ENCODE measurements at places on chromosomes 2 and 18. TPM values are rescaled to one million over a fixed set of nuclear protein-coding genes. Genes with fewer than 3 reads are reported as not detected.

DNA sequence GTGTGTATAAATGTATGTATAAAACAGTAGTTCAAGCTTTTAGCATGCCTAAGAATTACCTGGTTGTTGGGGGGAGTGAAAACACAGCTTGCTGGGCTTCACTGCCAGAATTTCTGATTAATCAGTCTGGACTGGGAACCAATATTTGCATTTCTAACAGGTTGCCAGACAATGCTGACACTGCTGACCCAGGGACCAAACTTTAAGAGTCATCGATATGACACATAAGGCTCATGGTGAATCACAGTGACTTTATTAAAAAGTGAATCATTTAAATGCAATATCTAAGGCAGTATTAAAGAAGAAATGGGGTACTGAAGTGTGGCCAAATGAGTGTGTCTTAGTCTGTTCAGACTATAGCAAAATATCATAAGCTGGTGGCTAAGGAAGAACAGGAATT is 195.9 kb upstream of the DTNA start:
- H3K27ac ChIP-seq: no peak overlapping the region
- no peaks in the 10 kb centered on the region for H3K4me1 ChIP-seq
- no peaks in the 10 kb centered on the region for H3K36me3 ChIP-seq
- no peak for DNase-seq
- H3K4me3 ChIP-seq: no peak overlapping the region
- no peaks in the 10 kb centered on the region for H3K27me3 ChIP-seq

DNA sequence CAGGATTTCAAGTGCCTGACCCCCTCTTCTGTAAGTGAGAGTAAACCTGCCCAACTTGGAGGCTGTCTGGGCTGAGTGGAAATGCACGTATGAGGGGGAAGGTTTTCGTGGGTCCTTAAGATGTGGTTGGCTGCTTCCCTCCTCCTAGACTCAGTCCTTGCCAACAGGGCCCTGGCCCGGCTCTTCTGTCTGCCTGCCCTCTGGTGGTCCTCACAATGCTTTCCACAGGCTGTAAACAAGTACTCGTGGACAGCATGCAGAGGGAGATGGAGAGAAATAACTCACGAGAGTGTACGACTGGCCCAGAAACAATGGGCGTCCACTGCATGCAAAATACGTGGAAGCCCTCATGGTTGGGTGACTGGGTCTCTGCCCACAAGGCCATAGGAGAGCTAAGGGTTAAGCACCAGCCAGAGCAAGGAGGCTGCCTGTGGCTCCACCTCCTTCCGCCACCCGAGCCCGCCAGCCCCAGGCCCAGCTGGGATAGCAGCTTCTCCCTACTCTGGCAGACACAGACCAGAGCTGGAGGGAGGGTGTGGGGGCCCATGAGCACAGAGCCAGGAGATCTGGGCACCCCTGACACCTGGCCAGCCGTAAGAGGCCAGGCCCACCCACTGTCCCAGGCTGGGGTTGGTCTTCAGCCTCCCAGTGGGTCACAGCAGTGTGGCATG is 17.0 kb upstream of the ARHGEF4 start:
- peaks cover 16% of the 10 kb centered on the region for H3K27me3 ChIP-seq
- H3K36me3 ChIP-seq: no peaks in the 10 kb centered on the region

DNA sequence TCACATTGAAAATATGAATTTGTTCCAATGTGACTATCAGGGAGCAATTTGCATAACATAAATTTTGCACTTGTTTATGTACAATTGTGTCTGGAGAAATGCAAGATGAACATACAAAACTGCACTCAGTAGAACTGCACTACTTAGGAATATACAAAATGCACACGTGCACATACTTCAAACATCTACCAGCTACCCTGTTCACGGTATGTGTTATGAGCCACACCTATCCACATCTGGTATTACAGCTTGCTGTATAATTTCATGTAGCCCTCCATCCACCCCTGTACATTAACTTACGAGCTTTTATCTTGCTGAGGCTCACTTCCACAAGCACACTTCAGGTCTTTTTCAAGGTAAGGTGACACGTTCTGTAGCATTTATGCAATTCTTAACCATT is 373.5 kb upstream of the ZEB2 start:
- no peak overlapping the region for H3K27ac ChIP-seq
- no peaks in the 10 kb centered on the region for H3K36me3 ChIP-seq
- H3K4me1 ChIP-seq: peaks cover 8% of the 10 kb centered on the region
- no peak overlapping the region for H3K4me3 ChIP-seq

DNA sequence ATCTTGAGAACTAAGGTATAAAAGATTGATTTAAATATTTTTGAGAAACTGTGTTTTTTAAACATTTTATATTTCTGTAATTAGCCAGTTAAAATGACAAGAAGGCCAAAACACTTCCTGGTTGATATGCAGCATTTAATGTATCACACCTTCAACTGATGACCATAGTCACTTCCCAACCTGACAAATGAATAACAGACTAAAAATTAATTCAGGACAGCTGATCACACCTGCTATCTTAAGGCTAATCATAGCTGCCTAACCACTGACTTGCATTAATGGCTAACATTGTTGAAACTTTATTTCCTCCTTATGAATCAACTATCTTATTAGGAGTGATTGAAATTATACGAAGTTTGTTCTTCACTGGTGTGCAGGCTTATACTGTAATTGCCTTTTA is 125.8 kb upstream of the MSTN start:
- no peak overlapping the region for H3K27ac ChIP-seq
- H3K4me3 ChIP-seq: no peak overlapping the region
- peaks cover 1% of the 10 kb centered on the region for H3K27me3 ChIP-seq
- H3K4me1 ChIP-seq: no peaks in the 10 kb centered on the region
- no peaks in the 10 kb centered on the region for H3K36me3 ChIP-seq
- DNase-seq: no peak

DNA sequence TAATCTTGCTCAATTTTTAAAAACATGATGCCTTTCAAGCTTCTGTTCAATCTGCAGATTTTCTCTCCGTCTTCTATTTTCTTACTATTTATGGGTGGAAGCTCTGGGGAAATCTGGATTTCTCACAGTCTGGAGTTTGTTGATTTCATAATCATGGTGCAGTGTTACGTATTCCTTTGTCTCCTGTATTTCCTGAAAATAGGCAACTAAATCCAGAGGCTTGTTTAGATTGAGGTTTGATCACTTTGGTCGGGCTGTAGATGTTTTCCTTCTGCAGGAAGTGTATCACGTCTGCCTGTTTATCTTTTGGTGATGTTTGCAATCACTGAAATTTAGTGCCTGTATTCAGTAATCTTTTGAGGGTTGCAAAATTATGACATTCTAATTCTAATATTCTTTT is 487.7 kb downstream of the LRRTM4 start:
- H3K36me3 ChIP-seq: no peaks in the 10 kb centered on the region
- no peak overlapping the region for H3K27ac ChIP-seq
- no peaks in the 10 kb centered on the region for H3K27me3 ChIP-seq
- no peak overlapping the region for H3K4me3 ChIP-seq
- H3K4me1 ChIP-seq: no peaks in the 10 kb centered on the region
- no peak for DNase-seq

DNA sequence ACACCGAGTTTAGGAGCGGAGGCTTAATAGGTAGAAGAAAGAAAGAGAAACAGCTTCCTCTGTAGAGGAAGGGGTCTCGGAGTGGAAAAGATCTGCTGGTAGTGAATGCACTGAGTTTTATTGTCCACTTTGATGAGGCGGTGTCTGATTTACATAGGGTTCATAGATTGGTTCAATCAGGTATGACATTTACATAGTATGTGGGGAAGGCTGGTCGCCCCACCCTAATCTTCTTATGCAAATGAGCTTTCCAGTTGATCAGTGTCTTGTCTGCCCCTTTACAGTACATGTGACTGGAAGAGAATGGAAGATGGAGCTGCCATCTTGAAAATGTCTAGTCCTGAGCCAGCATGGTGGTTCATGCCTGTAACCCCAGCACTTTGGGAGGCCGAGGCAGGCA is 19.9 kb upstream of the CNOT11 start:
- no peak overlapping the region for H3K27ac ChIP-seq
- H3K36me3 ChIP-seq: no peaks in the 10 kb centered on the region
- H3K27me3 ChIP-seq: no peaks in the 10 kb centered on the region
- no peak overlapping the region for H3K4me3 ChIP-seq

Gene CSRNP3
- total RNA-seq: not detected

Gene LBH
- total RNA-seq: 25.4 TPM

Data from HFFc6 (cell line).